Type B pancreatic cell (in vitro differentiated cells): ENCODE measurements at places on chromosomes 16 and 17. TPM values are rescaled to one million over a fixed set of nuclear protein-coding genes. Genes with fewer than 3 reads are reported as not detected.

DNA sequence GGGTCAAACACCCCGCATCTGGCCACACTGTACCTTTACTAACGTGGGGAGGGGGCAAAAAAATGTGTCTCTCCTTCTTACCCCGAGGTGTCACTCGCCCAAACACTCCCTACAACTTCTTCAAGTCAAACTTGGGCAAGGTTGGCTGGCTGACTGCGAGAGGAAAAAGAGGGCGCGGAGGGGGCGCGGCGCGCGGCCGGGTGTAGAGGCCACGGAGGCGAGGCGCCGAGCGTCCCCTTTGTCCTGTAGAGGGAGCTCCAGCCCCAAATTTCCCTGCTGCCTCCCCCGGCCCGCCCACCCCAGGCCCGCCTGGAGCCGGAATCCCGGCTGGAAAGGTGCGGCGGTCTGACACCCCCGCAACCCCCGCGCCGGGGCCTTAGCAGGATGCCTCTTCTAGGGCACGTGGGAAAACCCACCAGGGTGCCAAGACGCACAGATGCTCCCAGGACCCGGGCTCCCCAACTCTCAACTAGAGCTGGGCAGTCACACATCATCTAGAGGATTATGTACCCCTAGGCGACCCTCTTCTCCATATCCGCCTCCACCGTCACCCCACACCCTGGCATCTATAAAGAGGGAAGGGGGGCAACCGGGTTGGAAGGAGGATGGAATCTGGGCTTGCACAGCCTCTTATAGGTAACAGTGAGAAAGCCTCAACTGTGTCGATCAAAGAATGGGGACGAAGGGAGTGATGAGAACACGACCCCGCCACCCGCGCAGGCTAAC, 4.2 kb downstream of the IRX3 start:
- DNase-seq, result peak; percentile 79

- DNase-seq, result peak; percentile 79
Observed at GRCh38 chr16:48164907-48165715, 9.3 kb upstream of the ABCC12 start.

- peak; percentile 65 for DNase-seq
Observed at GRCh38 chr17:58310511-58311428, 17.8 kb downstream of the TSPOAP1 start.

DNA sequence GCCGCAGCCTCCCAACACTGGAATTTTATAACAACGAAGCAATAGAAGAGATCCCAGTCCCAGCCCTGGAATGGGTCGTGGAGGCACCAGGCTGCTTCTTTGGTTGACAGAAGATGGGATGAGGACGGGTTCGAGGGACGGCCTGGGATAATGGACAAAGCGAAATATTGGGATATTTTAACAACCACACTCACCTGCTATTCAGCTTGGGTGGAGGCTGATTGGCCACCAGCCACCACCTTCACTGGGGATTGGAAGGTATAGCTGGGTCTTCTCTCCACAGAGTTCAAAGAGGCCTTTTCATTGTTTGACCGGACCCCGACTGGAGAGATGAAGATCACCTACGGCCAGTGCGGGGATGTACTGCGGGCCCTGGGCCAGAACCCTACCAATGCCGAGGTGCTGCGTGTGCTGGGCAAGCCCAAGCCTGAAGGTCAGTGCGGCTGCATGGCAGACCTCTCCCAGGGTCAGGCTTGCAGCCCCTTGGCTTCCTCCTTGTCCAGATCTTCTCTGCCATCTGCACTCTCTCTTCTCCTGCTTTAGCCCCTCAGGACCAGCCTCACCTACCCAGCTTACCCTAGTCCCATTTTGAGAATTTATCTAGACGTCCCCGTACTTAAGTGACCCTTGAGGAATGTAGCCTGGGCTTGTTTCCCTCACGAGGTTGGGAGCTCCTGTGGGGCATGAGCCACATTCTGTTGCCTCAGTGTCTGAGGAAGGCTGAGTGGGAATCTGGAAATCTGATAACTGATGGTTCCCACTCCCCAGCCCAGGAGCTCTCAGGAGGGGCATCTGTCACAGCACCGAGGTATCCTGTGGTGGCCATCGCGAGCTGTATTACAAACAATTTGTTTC, 10.7 kb downstream of the MYL4 start:
- no peak for DNase-seq

- DNase-seq, result no peak
Observed at GRCh38 chr16:85605912-85606841, 6.9 kb upstream of the GSE1 start.

GRCh38 chr16:17469741-17470181, 999 bp downstream of the XYLT1 start:
- DNase-seq, result no peak

DNA sequence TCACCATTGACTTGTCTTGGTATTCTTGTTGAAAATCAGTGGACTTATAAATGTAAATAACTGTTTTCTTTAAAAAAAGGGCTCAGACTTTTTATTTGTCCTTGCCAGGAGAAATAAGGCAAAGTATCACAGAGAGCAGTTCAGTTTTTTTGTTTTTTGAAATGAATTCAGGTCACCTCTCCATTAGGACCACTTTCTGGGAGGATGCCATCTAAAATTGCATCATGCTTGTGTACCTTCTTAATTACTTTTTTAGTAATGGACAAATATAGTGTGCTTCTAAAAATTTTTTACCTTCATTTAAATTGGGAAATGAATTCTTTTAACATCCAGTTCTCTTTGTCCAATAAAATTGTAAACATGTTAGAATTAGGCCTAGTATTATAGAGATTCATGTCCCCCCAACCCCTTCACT, 210.0 kb downstream of the BCAS3 start:
- no peak for DNase-seq

GRCh38 chr16:3690980-3691720, 26.2 kb downstream of the TRAP1 start:
- no peak for DNase-seq

DNA sequence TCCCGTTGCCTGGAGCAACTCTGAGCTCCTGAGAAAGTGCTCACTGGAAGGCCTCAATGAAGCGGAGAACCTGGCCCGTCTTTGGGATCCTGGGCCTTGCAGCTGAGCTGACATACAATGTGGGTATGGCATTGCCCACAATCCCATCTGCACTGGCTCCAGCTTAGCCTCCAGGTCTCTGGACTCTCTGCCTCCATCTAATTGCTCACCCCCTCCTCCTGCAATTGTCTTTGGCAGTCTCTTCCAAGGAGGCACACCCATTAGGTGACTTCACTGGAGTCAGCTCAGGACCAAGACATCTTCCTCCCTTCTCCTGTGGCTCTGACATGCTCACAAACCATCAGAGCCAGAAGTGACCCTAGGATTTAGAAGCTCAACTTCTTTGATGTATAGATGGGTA, 1.5 kb downstream of the DLX4 start:
- DNase-seq, result no peak

- DNase-seq, result no peak
Observed at GRCh38 chr16:72197545-72197944, 25.6 kb upstream of the PMFBP1 start.

DNA sequence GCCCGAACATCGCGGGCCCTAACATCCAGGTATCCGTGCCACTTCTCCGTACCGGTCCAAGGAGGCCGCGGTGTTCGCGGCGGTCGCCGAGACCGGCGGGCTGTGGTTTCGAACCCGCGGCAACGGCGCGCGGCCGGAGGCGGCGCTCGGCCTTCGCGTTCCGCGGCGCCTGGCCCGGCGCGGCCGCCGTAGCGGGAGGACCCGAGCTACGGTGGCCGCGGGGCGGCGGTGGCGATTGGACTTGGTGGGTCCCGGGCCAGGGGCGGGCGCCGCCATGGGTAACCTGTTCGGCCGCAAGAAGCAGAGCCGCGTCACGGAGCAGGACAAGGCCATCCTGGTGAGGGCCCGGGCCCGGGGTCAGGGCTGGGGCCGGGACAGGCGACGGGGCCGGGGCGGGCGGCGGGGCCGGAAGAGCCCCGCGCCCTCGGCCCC, at the start of gene CHMP6:
Gene CHMP6 (plus strand): TSS at position 197 of the 432 bp plus-strand sequence. CDS start 78 bp downstream, at position 275.
- peak; percentile 85 for DNase-seq

DNA sequence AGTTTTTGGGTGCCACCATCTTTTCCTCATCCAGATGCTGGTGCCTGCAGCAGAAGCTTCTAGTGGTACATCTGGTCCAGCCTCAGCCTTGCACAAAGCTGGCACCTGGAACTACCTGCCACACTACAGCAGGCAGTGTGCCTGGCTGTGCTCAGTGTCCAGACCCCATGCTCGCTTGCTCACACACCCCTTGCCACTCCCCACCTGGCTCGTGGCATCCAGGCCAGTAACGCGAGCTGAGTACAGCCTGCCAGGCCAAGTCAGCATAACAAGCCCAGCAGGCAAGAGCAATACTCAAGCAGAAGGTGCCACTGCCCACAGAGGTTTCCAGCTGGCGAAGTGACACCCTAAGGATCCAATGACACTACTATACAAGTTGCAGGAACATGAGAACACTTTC, 29.7 kb upstream of the KIF2B start:
- DNase-seq, result no peak

DNA sequence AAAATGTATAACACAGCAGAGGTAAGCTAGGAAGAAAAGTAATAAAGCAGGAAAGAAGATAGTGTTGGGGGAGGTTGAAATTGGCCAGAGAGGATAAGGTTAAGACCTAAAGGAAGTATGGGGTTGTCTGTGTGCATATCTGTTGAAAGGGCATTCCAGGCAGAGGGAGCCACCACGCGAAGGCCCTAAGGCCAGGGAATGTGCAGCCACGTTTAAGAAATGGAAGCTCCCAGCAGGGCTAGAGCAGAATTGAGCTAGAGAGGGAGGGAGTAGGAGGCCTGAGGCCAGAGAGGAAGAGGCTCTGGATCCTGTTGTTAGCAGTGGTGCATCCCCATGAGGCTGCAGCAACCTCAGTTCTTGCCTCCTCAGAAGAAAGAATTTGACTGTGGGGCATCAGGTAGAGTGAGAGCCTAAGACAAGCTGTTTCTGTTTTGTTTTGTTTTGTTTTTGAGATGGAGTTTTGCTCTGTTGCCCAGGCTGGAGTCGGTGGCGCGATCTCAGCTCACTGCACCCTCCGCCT, 59.0 kb upstream of the CACNG5 start:
- no peak for DNase-seq

GRCh38 chr16:48321317-48322036, 63.7 kb downstream of the SIAH1 start:
- no peak for DNase-seq

GRCh38 chr17:82752371-82753200, 721 bp downstream of the TBCD start:
- DNase-seq, result no peak

- DNase-seq, result no peak
Observed at GRCh38 chr16:839643-840408, 39.3 kb upstream of the GNG13 start.

DNA sequence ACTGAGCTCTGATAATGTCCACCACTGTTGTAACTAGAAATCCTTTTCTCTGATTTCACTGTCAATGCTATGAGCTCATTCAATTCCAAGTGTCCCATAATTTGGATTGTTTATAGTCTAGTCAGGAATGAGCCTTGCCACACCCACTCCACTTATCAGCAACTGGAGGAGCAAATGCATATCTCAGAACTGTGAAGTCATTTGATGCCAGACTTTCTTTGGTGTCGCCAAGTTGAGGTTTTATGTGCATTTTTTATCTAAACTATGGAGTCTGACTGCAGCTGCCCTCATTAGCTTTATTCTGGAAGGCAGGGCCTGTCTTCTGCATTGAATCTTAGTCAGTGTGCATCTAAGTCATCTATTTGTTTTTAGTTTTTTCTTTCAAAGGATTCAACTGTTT, 361.3 kb downstream of the PMP22 start:
- DNase-seq, result no peak

DNA sequence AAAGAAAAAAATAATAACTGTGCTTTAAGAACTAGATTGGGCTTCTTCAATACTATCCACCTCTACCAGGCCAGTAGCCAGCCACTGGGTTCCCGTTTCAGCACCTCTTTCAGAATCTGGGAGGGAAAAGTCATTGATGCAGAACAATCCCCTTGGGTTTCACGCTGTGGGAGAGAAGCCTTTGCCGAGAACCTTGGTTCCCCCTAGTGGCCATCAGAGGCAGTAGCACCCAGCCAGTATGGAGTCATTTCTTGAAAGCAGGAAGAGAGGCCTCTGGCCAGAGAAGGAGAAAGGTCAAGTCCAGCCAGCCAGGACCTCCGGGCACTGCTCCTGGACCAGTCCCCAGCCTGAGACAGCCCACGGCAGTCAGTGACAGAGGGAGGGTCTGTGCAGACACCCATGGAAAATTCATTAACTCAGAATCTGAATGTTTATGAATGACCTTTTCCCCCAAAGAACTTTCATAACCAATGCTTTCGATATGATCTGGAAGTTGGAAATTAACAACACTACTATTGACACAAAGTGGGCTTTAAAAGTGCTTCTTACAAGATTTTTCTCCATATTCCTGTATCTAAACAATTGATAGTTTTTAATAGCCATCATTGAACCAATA, 51.2 kb upstream of the CDH5 start:
- no peak for DNase-seq

DNA sequence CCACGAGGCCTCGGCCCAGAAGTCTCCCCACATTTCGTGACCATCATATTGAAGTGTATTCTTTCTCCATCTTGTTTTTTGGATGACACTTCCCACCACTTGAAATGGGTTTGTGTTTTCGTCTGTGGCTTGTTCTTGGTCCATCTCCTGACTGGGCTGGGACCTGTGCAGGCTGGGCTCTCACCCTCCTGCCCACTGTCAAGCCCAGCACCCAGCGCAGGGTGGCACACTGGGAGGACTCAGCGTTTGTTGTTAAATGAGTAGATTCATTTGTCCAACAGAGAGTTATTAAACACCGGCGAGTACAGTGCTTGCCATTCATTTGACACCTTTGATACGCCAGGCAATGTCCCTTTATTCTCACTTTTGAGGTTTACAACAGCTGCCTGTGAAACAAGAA, 22.6 kb downstream of the NT5M start:
- no peak for DNase-seq

DNA sequence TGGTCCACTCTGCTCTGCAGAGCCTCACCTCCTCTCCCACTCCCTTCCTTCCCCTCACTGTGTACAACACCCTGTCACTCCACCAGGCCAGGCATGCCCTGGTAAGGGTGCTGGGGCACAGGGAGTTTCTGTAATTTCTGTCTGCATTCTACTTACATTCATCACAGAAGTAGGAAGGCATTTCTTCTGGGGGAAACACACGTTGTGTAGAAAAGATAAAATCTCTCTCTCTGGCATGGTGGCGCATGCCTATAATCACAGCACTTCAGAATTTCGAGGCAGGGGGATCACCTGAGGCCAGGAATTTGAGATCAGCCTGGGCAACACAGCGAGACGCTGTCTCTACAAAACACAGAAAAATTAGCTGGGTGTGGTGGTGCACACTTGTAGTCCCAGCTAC, 27.0 kb downstream of the WNT3 start:
- no peak for DNase-seq

The FZD2 gene
- total RNA-seq, result 3.6 and 54.4 TPM in 2 replicates

The GLP2R gene
- not detected in 2 replicates for total RNA-seq

The CCL17 gene
- total RNA-seq, result not detected in 2 replicates

The EVPLL gene
- total RNA-seq, result not detected in 2 replicates

The SLC35G6 gene
- not detected in 2 replicates for total RNA-seq
